NCI-H446 (cell line): ENCODE measurements at places on chromosomes 1 and 21.

DNA sequence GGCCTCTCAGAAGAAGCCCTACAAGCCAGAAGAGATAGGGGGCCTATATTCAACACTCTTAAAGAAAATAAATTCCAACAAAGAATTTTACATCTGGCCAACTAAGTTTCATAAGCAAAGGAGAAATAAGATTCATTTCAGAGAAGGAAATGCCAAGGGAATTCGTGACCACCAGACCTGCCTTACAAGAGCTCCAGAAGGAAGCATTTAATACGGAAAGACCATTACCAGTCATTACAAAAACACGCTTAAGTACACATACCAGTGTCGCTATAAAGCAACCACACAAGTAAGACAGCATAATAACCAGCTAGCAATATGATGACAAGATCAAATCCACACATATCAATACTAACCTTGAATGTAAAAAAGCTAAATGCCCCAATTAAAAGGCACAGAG is 704.9 kb upstream of the CHRM3 start:
- no peak for DNase-seq

- DNase-seq: no peak
These were observed 114.8 kb downstream of the TYW3 start for GRCh38 chr1:74847715-74848114.

DNA sequence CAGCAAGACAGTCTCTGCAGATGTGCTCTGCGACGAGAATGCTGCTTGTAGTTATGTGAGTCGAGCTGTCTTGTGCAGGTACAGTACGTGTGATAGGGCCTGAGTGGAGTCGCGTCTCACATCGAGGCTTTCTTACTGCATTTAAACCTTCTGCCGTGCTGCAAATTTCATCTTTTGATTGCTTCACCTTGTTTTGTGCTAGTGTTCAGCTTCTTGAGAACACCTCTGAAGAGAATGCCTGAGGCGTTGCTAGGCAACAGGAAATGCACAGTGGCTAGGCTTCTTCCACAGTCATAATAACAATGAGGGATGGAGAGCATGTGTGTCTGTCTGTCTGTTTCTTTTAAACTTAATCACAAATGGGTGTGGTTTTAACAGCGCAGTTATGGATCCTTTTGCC is 52.9 kb downstream of the MRPS6 start:
- no peak for DNase-seq

- no peak for DNase-seq
These were observed 23.7 kb downstream of the CAMK1G start for GRCh38 chr1:209607102-209607794.

DNA sequence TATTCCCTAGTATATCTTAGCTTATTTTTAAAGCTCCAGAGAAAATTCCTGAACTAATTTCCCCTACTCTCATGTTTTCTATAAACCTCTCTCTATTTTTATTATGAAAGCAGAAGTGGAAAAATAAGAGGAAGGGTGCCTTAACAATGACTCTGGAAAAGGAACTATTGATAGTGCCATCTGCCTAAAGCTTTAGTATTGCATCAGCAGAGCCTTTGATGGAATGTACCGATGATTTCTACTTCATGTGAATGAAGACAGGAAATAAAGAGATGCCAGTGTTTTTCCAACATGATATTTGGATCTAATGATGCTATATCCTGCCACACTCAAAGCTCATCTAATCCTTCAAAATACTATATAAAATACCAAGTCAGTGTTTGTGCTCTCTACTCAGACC is 35.1 kb downstream of the TNFSF18 start:
- no peak for DNase-seq

GRCh38 chr1:61491497-61491896 is 233.4 kb downstream of the TM2D1 start:
- no peak for DNase-seq

DNA sequence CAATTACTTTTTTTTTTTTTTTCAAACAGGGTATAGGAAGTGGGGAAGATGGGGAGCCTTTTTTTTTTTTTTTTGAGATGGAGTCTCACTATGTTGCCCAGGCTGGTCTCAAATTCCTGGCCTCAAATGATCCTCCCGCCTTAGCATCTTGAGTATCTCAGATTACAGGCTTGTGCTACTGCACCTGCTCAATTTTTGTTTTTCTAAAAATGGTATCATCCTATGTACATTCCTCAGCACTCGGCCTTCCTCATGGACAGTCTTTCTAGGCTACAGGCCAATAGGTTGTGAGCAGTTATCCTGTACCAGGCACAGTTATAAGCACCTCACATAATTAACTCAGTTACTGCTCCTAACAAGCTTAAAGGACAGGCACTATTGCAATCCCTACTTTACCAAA is 132.1 kb upstream of the EDN2 start:
- DNase-seq: no peak

GRCh38 chr1:200795156-200795555 is 56.5 kb downstream of the CAMSAP2 start:
- no peak for DNase-seq

DNA sequence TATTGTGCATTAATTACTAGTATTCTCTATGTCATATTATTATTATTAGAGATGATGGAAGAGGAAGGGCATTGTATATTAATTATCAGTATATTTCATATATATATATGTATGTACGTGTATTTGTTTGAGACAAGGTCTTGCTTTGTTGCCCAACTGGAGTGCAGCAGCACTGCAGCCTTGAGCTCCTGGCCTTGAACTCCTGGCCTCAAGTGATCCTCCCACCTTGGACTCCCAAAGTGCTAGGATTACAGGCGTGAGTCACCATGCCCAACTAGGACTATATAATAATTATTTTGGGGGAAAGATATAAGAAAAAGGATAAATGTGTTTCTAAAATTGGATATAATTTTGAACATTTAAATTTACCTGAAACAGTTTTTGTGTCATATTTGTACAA is 63.2 kb upstream of the USP24 start:
- DNase-seq: no peak

DNA sequence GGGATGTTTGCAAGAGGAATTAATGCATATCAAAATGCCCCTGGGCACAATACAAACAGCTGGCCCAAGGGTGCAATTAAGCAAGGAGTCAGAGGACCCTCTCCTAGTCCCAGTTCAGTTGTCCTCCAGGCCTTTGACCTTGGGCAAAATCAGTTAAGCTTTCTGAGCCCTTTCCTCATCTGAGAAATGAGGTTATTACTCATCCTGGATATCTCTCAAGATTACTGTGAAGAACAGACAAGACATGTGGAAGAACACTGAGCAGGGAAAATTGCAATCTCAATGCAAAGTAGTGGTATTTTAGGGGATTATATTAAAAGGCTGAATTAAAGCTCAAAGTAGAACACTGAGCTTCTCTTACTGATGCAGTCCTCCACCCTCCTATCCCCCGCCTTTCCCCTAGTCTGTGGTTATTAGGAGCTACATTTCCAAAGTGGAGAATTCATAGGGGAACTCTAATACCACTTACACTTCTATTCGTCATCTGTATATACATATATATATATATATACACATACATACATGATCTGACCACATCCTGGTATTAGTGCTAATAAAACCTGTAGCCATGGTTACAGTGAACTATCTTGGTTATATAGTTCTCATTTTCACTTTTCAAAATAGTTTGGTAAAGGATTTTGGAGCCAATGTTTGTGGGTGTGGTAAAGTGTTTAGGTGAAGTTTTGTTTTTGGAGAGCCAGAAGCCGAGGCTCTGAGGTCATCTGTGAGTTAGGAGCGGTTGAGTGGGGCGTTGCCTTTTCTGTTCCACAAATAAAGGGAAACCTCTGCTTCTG is 18.1 kb downstream of the KIAA0040 start:
- DNase-seq: no peak

- DNase-seq: no peak
These were observed 47.4 kb downstream of the SLC30A10 start for GRCh38 chr1:219880765-219881457.

DNA sequence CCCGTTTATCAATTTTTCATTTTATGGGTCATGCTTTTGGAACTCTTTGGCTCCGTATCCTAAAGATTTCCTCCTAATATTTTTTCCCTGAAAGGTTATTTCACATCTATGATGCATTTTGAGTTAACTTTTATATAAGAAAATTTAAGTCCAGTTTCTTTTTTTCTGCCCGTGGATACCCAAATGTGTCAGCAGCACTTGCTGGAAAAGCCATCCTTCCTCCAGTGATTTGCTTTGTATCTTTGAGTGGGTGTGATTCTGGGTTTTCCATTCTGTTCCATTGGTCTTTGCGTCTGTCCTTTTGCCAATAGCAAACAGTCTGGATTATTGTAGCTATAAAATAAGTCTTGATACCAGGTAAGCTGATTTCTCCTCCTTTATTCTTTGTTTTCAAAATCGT is 15.6 kb upstream of the ABCG1 start:
- no peak for DNase-seq
